ENCODE measurements at places on chromosomes 4 and X.

DNA sequence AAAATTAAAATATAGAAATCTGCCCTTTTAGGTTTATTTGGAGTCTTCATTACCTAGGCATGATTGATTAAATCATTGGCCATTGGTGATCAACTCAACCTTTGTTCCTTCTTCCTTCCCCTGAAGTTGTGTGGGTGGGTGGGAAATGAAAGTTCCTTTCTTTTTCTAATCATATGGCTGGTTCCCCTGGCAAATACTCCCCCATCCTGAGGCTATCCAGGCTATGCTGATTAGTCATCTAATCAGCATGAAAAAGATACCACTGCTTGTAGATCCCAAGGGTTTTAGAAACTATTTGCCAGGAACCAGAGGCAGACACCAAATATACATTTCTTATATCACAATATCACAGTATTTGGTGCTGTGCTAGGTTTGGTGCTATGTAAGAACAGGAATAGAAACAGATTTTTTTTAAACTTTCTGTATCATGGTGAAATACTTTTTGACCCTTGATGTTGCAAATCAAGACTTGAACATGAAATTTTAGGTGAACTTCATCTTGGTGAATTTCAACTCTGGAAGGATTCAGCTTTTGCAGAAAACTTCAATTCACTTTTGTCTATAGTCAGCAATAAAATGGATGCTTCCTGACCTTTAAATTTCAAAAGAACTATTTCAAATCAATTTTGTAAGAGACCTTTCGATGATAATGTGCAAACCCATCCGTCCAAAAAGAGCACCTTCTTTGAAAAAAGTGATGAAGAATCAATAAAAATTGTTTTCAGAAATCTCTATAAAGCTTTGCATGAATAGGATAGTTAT is 71.1 kb downstream of the CCSER1 start:
- no peak for DNase-seq

DNA sequence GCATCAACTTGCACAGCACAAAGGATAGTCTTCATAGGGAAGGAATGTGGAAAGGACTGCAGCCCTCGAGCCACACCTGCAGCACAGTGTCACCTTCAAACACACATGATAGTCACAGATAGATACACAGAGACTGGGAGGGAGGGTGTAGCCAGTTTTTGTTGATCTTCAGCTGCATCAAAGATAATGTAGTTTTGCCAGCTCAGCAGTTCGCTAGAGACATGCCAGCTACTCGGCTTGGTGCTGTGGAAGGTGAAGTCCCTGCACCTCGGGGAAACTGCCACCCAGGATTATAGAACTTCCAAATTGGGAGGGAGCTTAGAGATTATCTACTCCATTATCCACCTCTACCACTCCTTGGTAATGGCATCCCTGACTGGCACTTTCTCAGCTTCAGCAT is 92.9 kb upstream of the PAK3 start:
- DNase-seq = no peak

DNA sequence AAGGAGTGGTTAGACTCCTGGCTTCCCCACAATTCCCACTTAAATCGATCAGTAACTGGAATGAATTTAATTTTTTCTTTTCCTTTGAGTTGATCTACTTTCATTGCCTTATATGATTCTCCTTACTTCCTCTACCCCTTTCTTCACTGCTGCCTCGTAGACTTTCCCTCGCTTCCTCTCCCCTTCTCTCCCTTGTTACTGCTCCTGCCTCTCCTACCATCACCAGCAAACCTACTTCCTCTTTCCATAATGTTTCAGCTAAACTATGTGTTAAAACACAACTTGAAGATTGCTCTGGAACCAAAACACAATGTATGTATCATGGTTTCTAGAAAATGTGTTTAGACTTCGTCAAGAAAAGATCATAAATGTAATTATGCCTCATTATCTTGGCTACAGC is 132.0 kb upstream of the TET2 start:
- no peak for DNase-seq

DNA sequence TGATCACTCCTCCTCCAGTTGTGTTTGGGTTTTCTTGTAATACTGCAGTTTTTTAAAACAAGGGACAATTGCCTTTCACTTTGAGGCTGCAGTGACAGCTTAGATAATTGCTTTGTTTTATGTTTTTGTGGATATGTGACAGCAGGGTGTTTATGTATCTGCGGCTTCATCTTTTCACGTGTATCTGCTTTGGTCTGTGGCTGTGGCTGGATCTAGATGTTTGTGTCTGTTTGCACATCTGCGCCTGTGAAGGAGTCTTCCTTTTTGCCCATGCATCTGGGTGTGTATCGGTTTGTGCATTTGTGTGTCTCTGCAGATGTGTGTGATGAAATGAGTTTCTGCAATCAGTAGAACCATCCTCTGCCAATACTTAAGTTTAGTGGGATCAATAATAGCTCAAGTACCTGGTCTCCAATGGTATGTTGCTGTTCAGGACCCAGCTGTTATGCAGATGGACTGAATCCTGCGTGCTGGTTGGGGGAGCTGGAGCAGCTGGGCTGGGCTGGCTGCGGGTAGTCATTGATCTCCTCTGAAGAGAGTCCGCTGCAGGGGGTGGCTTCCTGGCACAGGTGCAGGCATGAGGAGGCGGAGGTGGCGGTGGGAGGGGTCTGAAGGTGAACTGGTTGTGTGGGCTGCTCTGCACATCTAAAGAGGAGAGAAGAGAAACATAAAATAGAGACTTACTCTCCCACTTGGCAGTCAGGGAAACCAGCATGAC is 390.3 kb downstream of the SH2D1A start:
- no peak for DNase-seq

DNA sequence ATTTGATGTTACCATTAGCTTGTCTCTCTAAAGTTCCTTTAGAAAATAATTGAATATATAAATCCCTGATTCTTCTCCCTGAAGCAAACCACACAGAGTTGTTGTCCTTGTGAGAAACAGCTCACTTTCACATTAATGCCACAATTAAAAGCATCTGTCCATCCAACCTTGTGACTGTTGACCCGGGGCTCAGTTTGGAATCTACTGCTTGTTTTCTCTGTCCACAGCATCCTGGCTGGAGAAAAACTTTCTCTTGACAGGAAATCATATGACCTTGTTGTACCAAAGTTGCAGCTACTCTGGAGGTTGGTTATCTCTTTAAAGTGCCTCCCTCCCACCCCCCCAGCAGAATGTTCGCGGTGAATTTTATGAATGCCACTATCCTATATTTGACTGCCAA is 3.1 kb downstream of the PRKG2 start:
- DNase-seq = no peak

DNA sequence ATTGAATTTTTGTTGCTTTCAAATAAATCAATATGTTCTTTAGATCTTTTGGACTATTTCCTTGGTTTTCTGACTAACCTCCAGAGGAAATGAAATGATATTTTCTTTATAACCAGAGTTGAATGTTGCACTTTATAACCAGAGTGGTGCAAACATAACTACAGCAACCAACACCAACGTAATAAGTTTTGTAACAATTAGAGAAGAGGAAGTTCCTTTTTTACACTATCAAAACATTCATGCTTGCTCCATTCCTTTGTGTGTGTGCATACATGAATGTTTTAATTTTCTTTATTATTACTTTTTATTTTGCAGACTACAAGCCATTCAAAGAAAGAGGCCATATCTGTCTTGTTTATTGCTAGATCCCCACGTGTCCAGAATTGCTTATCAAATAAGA is 193.0 kb upstream of the PPP3CA start:
- DNase-seq = no peak

- DNase-seq = no peak
These were observed 568.8 kb downstream of the STIM2 start for GRCh38 chr4:27429364-27429871.

DNA sequence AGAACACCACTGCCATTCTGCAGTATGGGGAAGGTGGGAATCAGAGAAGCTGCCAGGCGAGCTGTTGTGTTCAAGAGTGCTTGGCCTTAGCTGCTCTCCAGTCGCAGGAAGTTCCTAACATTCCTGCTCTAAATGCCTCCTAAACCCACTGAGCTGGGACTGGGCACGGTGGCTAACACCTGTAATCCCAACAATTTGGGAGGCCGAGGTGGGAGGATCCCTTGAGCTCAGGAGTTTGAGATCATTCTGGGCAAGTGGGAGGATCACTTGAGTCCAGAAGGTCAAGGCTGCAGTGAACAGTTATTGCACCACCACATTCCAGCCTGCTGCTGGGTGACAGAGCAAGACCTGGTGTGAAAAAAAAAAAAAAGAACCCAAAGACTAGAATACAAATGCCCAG is 690.3 kb upstream of the FAM241A start:
- DNase-seq = no peak

DNA sequence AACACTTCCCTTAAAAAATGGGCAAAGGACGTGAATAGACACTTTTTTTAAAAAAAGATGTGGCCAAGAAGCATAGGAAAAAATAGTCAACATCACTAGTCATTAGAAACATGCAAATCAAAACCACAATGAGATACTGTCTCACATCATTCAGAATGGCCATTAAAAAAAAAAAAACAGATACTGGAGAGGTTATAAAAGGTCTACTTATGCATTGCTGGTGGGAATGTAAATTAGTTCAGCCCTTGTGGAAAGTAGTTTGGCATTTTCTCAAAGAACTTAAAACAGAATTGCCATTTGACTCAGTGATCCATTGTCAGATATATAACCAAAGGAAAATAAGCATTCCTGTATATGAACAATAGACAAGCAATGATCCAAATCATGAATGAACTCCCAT is 352.8 kb upstream of the EPHA5 start:
- DNase-seq = no peak

- no peak for DNase-seq
These were observed 3.8 kb upstream of the CITED1 start for GRCh38 chrX:72309297-72310071.

- DNase-seq = no peak
These were observed 97.2 kb downstream of the ADAMTS3 start for GRCh38 chr4:72471816-72472215.

- DNase-seq = no peak
These were observed 12.1 kb upstream of the TLR8 start for GRCh38 chrX:12894074-12895030.

GRCh38 chr4:134935320-134935719 is 733.7 kb upstream of the PABPC4L start:
- DNase-seq = no peak

DNA sequence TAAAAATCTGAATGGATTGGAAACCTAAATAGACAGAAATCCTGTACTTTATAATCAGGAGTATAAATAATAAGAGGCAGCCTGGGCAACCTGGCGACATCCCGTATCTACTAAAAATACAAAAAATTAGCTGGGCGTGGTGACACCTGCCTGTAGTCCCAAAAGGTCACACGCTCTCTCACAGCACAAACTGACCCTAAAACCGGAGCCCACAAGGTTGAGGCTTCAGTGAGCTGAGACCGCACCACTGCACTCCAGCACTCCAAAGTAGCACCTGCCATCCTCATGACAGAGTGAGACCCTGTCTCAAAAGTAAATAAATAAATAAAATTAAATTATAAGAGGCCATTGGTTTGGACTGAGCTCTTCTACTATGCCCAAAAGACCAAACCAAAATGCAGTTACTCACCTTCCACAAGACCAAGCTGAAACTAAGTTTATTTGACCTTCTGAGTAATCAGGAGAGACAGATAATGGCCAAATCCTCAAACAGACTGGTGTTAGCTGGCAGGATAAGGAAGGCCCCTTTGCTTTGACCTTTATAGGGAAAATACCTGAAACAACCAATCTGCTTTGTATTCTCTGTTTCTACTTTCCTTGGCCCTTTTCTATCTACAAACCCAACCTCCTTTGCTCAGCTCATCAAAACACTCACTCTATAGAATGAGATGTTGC is 3.2 kb upstream of the GRSF1 start:
- DNase-seq = no peak

- DNase-seq = no peak
These were observed 166.7 kb downstream of the ANTXR2 start for GRCh38 chr4:79906303-79906702.

- DNase-seq = no peak
These were observed 49.7 kb downstream of the TMEM156 start for GRCh38 chr4:38982361-38983095.

- no peak for DNase-seq
These were observed 207.9 kb upstream of the FAM241A start for GRCh38 chr4:111937368-111937767.

DNA sequence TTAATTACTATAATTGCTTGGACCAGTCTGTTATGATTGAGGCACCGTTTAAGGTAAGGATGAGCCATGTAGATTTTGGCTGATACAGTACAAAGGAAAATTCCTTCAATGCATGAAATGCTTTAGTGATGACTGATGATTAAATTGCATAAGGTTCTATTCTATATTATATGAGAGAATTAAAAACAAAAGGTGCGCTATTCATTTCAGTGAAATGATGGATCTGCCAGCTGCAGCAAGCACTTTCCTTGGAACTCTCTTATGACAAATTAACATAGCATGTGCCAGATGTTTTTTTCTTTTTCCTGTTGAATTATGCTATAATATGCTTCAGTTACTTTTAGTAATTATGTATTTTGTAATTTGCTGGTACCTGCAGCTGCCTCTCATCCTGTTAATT is 98.5 kb downstream of the JADE1 start:
- DNase-seq = no peak

DNA sequence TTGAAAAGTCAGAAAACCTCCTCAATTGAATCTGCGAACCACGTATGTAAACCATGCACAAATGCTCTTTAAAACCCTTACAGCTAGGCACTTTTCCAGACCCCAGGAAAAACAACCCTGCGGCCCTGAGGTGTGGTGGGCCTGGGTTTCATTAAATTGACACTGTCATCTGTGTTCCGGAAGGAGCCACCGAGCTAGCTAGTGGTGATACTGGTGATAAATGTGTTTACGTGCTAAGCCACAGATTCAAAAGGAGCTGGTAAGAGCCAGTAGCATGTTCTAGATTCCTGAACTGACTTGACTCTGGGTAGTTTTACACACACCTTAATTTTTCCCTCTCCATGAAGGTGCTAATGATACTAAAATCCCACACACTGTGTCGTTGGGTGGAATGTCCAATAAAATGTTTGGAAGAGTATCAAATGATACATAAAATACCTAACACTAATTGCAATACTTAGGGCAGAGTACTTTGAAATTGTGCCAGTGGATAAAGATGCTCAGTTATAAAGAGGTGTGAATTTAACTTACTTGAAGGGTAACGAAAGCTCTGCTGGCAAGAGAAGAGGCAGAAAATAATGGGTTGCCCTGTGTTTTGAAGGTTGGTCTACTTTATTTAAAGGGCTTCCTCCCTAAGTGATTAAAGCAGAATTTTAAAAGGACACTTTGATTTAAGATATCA is 8.5 kb downstream of the SMS start:
- no peak for DNase-seq

DNA sequence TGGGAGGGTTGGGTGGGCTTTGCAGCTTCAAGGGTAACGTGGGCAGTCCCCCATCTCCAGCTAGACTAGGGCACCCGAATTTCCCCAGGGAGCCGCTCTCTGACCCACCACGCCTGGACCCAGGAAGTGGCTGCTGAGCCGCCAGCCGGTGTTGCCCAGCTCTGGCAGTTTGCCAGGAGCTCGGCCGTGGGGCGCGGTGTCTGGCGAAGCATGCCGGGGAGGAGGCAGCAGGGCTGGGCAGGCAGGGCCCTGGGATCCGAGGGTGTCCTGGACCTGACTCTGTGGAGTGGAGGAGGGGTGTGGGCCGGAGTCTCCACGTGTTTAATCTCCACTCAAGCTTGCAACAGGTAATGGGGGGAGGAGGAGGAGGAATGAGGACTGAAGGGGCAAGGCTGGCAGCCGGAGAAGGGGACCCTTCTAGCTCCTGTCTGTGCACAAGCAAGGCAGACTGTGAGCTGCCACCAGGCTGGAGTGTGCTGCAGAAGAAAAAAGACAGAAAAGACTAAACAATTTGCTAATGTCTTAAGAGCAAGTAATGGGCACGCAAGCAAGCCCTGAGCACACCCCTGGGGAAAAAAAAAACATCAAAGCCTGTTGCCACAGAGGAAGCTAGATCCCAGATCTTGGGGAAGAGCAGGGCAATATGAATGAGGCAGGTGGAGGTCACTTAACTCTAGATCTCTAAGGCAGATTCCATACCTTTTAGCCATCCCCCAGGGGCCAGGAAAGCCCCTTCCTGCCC is 2.4 kb downstream of the LONRF3 start:
- DNase-seq = no peak
